CD4-positive, alpha-beta T cell treated with Interleukin-1 beta for 1 hour (primary cell): ENCODE measurements at places on chromosomes 4 and X.

GRCh38 chrX:138849521-138849920, 138.0 kb upstream of the FGF13 start:
- no peak for DNase-seq

DNA sequence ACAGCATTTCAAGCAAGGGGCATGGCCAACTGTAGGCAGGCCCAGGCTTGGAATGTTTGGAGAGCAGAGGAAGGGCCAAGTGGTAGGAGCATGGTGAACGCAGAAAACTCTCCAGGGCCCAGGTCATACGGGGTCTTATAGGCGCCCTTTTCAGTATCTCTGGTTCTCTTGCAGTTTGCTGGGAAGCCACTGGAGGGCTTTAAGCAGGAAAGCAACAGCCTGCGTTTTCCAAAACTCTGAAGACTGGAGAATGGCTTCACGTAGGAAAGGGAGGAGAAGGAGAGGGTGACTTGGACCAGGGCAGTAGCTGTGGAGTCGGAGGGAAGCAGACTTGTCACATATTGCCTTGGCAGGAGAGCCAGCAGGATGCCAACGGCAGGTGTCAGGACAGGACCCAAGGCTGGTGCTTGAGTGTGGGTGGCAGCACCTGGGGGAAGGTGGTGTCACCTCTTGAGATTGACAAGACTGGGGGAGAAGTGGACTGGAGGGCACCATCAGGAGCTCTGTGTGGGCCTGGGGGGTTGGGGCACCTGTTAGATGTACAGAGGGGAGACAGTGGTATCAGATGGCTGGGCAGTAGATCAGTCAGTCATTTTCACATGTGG, 21.9 kb downstream of the TKTL1 start:
- no peak for DNase-seq

GRCh38 chr4:150381036-150381435, 200.9 kb upstream of the MAB21L2 start:
- no peak for DNase-seq

DNA sequence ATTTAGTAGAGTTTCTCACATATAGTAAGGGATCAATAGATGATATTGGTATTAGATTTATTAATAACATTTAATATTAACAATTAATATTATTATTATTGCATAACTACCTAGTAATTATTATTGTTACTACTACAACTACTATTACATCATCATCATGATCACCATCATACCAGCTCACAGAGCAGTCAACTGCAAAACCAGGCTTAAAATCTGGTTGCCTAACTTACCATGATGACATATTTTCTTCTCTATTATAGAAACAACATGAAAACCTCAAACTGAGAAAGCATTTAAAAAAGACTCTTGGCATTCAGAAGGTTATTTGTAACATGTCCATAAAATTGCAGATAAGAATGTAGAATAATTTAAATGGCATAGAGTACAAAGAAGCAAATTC, 247.0 kb upstream of the TTC29 start:
- DNase-seq, result no peak

GRCh38 chr4:36841583-36842326, 402.8 kb upstream of the NWD2 start:
- DNase-seq, result no peak

GRCh38 chrX:129732857-129733256, 5.9 kb upstream of the XPNPEP2 start:
- DNase-seq, result no peak

DNA sequence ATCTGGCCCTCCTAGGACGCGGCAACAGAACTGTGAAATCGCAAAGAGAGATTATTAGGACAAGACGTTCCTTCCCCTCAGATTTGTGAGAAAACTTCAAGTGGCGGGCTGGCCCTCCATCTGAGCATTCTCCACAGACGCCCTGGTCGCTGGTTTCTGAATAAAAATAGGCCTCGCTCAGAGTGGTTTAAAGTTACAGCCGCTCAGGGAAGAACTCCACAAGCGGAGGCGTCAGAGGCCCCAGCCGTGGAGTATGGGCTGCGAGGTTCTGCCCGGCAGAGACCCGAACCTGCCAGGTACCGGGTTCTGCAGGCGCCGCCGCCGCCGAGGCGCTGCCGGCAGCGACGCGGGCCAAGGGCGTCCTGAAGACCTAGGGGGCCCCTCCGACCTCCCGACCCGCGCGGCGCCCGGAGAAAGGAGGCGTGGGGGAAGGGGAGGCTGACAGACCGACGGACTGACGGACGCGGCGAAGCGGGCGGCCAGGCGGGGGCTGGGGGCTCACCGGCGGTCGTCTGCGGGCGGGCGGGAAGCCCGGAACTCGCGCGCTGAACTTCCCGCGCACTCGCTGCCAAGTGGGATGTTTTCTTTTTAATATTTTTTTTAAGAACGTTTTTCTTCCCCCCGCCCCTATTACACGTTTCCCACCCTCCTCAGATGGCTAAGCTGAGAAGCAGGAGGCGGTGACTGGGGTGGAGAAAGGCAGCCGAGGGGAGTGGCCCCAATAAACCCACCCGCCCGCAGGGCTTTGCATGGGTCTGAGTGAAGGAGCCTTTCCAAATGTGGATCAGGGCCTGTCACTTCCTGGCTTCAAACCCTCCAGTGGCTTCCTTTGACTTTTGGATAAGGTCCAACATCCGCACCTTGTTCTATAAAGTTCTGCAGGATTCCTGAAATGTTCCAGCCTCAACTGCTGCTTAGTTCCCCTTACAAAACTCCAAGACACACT, at the start of gene PABPC4L:
TSS of gene PABPC4L (minus strand) at position 574 of the 946 bp plus-strand sequence. CDS start 770 bp downstream, outside the sequence.
- no peak for DNase-seq
